Lung microvascular endothelial cell (primary cell): ENCODE measurements at places on chromosomes 4 and X.

DNA sequence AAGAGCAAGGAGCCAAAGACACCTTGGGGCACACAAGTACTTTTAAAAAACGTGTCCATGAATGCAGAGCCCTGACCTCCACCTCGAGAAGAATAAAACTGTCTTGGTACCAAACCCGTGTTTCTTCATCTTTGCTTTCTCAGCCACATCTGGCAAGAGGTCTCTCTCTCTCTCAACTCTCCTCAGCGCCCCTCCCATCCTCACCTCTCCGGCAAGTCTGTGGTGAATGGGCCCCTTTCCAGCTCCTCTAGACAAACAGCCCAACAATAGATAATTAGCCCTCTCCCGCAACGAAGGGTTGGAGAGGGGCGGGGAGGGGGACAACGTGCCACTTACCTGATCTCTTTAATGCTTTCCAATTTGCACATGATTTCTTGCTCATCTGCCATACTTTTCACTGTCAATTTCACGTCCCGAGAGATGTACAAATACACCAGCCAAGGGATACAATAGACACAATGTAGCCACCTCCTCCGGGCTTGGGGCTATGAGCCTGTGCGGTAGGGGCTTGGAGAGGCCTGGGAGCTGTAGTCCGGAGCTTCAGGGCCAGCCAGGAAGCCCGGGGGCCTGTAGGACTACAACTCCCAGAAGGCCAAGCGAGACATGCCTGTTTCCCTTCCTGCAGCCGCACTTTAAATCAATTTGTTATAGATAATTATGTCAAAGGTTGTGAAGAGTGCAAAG lies at the start of gene ZC4H2:
TSS of gene ZC4H2 (minus strand) at position 462 of the 684 bp plus-strand sequence. CDS start at position 389, 73 bp downstream.
- DNase-seq, result peak; percentile 78

DNA sequence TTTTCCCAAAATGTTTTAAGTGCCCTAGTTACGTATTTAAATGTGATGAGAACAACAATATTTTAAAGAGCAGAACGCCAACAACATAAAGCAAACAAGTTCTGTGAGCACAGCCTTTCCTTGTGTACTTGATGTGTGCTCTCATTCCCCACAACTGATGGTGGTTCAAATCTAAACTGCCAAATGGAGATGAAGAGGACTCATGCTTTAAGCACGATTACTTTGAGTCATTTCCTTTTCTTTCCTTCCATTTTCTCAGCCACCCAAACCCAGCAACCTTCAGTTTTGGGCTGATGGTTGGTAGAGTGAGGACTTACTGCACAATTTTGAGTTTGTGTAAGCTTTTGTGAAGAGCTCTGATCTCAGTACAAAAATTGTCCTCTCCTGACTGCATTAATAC lies 1.7 kb downstream of the NSD2 start:
- peak; percentile 9 for DNase-seq

DNA sequence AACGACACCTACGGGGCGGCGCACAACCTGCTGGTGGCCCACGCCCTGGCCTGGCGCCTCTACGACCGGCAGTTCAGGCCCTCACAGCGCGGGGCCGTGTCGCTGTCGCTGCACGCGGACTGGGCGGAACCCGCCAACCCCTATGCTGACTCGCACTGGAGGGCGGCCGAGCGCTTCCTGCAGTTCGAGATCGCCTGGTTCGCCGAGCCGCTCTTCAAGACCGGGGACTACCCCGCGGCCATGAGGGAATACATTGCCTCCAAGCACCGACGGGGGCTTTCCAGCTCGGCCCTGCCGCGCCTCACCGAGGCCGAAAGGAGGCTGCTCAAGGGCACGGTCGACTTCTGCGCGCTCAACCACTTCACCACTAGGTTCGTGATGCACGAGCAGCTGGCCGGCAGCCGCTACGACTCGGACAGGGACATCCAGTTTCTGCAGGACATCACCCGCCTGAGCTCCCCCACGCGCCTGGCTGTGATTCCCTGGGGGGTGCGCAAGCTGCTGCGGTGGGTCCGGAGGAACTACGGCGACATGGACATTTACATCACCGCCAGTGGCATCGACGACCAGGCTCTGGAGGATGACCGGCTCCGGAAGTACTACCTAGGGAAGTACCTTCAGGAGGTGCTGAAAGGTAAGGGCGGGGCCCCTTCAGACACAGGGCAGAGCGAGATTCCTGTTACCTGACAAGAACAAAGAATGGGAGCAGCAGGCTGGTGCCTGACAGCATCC lies 11.7 kb downstream of the RPL9 start:
- DNase-seq, result peak; percentile 73

DNA sequence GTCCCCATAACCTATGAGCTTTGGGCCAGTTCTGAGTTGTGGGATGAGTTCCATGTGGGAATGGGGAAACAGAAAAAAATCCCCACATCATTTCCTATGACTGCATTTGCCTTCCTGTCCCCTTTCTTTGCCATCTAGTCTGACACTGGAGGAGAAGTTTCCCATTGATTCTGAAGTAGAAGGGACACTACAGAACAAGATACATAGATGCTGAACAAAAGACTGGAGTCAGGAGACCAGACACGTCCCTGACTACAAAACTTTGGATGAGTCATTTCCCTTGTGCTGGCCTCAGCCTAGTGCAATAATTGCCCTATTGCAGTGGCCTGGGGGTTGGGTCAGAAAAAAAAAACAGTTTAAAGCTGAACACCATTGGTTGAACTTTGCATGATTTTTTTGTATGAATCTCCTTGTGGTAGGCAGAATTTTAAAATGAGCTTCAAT lies 22.1 kb downstream of the BEX3 start:
- DNase-seq, result peak; percentile 74

- peak; percentile 10 for DNase-seq
Measured at GRCh38 chrX:40099055-40099958, 1.5 kb upstream of the BCOR start.

GRCh38 chr4:41043465-41043864 lies 170.9 kb downstream of the APBB2 start:
- DNase-seq, result no peak

DNA sequence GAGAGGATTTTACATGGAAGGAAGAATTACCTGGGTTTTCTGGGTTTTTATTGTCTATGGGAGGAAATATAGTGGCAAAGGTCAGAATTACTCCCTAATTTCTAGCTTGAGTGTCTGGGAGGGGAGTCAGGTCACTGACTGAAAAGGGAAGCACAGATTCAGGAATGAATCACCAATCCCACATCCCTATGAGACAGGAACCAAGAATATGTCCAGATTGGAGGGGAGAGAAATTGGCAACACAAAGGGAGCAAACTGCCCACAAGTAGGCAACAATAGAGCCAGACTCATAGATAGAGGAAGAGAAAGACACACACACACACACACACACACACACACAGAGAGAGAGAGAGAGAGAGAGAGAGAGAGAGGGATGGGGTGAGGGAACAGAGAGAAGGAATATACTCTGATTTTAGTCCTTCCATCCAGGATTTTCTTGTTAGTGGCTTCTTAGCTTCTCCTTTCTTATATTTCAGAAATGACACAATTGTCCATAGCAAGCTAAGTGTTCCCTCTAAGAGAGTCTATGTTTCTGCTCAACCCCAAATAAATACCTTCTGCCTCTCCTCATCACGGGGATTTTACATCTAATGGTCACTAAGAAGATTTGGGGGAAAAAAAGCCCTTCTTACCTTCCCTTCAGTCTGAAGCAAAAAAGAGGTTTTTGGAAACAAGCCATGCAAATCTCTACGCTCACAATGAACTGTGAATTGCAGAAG lies 12.0 kb downstream of the P2RY10 start:
- no peak for DNase-seq

- DNase-seq, result no peak
Measured at GRCh38 chrX:149531599-149531998, 9.2 kb upstream of the EOLA1 start.

GRCh38 chr4:2085496-2085901 lies 26.4 kb downstream of the NAT8L start:
- DNase-seq, result no peak

- no peak for DNase-seq
Measured at GRCh38 chr4:175639346-175639745, 172.7 kb downstream of the GPM6A start.

DNA sequence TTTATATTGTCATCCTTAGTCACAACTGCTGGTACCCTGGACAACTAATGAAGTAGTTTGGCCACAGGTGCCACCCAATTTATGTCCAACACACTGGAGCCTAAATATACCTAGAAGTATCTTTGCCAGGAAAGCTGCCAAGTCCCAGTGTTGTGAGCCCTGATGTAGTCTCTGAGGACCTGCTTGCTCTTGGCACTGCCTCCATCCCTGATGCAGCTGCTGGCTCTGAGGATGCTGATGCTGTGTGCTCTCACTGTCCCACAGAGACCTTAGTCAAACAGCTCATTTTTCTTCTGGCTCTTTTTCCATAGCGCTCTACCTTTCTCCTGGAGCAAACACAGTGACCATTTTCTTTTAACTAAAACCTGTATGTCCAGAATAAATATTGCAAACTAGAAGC lies 1535.4 kb upstream of the ADGRL3 start:
- no peak for DNase-seq

DNA sequence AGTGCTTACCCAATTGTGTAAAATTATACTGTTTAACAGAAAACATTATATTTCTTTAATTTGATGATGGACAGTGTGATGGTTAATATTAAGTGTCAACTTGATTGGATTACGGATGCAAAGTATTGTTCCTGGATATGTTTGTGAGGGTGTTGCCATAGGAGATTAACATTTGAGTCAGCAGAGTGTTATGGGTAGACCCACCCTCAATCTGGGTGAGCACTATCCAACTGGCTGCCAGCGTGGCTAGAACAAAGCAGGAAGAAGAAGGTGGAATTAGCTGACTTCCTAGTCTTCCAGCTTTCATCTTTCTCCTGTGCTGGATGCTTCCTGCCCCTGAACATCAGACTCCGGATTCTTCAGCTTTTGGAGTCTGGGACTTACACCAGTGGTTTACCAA lies 42.1 kb downstream of the HS6ST2 start:
- no peak for DNase-seq

DNA sequence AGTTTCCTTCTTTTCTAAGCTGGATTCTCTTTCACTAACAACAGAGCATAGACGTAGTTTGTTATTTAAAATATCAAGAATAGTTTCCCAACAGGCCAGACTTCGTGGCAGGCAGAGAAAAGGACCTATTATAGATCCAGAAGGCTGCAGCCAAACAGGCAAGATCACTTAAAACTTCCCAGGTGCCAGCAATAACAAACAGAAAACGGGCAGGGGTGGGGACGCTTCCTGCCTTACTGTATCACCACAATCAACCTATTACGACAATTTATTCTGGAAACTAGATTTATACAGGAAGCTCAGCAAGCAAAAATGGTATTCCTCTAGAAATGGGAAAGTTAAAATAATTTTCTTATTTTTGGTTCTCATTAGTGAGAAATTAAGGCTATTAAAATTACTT lies 22.1 kb downstream of the RWDD4 start:
- peak; percentile 33 for DNase-seq

DNA sequence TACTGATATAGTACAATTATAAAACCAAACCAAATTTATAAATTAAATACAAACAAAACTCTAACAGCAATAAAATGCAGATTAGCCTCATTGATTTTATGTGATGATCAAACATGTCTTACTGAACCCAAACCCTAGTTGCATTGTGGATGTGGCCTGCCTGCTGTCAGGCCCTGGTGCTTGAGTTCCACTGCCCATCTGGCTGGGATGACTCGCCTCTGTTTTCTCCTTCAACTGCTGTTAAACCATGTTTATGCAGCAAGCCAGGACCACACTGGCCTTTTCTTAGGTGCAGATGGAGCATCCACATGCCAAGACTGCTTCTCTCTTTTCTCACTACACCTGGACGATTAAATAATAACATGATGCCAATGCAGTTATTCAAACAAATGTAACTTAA lies 22.6 kb downstream of the NAP1L5 start:
- DNase-seq, result no peak

- DNase-seq, result peak; percentile 82
Measured at GRCh38 chr4:176920694-176921093, 128.0 kb upstream of the VEGFC start.

- no peak for DNase-seq
Measured at GRCh38 chr4:141331534-141332358, 111.1 kb downstream of the ZNF330 start.

GRCh38 chr4:164483711-164484110 lies 270.2 kb upstream of the SMIM31 start:
- no peak for DNase-seq

DNA sequence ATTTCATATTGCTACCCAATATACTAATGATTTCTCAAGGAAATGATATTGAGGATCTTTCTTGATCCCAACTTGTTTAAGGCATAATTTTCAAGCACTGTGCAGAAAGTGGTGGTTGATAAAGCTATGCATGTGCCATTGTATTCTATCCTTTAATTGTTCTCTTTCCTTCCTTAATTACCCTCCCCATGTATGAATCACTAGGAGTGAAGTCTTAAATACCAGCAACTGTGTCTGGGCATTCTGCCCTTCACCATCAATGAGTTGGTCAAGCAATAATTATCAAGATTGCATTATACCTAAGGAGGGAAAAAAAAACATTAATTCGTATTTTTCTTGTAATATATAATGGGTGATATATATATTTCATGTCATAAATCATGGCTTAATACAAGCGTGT lies 111.8 kb upstream of the FRMPD4 start:
- peak; percentile 2 for DNase-seq

DNA sequence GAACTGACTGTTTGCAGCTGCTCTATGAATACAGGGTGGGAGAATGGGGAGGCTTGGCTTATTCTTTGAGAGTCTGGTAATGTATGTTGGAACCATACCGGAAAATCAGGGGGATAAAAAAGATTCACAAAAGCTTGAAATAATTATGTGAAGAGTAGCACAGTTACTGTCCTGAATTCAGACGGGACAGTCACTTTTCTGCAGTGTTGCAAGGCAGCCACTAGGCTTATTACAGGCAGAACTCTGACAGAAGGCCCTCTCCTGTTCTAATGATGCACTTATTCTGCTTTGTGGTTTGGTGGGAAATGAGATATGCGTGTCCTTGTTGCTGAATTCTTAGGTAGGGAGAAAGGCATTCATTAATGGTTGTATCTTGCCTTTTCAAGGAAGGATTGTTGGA lies 37.2 kb downstream of the GUCY1B1 start:
- DNase-seq, result peak; percentile 12

DNA sequence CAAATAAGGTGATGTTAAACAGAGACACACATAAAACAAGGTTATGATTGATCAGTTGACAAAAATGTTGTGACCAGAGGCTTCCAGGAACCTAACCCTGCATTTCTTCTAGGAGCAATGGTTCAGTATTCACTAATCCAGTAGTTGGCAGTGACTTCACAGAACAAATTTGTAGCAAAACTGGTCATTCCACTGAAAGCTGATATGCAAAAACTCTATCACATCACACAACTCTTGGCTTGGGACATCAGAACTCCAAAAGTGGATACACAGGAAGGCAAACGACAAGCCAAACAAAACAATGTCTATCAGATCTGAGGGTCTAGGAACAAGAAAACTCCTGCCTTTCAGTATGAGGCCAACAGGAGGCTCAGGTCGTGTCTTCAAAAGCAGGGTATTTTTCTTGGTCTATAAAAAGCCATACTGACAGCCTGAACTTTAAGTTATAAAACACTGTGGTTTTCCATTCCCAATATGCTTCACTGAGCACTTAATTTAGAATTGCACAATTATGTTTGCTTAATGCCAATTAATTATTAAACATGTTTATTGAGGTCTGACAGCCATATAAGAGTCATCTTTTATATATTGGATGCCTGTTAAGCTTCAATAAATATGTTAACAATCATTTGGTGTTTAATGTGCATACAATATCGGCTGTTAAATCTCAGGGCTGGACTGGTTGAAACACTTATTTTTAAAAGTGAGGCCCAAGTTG lies 45.6 kb downstream of the SOD3 start:
- no peak for DNase-seq

GRCh38 chr4:8198206-8198905 lies 734 bp upstream of the SH3TC1 start:
- no peak for DNase-seq
